ENCODE measurements at places on chromosomes 5 and 9. TPM values are rescaled to one million over a fixed set of nuclear protein-coding genes. Genes with fewer than 3 reads are reported as not detected.

The C5orf34 gene
- polyA plus RNA-seq: 2.7 TPM

The CMYA5 gene
- 0.25 TPM for polyA plus RNA-seq

GRCh38 chr5:110201791-110202190, 512.1 kb downstream of the MAN2A1 start:
- DNase-seq: no peak

DNA sequence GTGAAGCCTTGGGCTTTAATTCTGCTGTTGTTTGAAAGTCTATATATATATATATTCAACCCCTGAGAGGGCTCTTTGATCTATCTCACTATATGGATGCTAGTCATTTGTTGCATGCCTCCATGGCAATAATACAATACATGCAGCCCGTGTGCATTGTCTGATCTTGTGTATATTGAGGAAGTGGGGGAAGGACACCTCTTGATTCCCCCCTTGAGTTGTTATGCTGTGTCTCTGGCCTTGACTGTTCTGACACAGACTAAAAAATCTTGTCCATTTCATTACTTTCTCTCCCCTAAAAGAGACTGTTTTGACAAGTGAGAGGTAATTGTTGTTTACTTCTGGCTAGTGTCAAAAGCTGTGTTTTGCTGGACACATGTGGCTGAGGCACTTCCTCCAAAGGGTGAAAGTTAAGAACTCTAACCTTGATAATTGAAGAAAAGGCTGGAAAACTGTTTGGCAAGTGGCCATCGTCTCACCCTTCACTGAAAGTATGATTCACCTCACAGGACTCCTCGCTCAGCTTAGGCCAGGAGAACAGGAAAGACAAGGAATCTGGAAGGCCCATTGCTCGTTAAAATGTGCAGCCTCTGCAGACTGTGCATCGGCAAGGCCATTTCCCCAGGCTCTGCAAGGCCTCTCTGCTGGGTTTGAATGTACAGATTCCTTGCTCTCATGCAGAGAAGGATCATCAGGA, 304.0 kb downstream of the PRELID2 start:
- peak; percentile 11 for DNase-seq

GRCh38 chr9:270657-271237, 56.1 kb downstream of the DOCK8 start:
- DNase-seq: no peak

- peak; percentile 48 for DNase-seq
These were observed 58.8 kb upstream of the IGFBPL1 start for GRCh38 chr9:38482918-38483592.

DNA sequence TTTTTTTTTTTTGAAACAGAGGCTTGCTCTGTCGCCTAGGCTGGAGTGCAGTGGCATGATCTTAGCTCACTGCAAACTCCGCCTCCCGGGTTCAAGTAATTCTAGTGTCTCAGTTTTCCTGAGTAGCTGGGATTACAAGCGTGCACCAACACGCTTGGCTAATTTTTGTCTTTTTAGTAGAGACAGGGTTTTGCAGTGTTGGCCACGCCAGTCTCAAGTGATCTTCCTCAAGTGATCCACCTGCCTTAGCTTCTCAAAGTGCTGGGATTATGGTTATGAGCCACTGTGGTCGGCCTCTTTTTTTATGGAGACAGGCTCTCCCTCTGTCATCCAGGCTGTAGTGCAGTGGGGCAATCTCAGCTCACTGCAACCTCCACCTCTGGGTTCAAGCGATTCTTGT, 82.9 kb downstream of the RAB24 start:
- DNase-seq: no peak

- no peak for DNase-seq
These were observed 87.0 kb upstream of the NR5A1 start for GRCh38 chr9:124594225-124594624.

- DNase-seq: no peak
These were observed 171.3 kb downstream of the PSAT1 start for GRCh38 chr9:78468231-78468630.
